ENCODE measurements at places on chromosomes 6 and 20.

DNA sequence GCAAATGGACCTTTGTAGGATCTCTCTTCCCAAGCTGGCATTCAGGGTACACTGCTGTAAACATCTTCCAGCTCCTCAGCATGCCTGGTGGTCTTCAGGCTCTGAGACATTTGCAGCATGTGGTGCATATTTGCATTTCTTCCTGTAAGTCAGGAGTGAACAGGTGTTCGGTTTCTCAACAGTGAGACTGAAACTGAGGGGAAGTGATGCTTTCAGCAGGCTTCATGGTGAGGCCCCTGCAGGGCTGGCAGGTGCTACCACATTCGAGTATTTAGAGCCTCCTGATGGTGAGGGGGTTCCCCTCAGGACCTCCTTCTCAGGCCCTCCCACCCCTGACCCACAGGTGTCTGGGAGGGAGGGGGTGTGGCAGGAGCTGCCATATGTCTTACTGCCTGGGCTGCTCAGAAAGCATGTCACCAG lies 15.1 kb downstream of the MYBL2 start:
- no peak for DNase-seq

DNA sequence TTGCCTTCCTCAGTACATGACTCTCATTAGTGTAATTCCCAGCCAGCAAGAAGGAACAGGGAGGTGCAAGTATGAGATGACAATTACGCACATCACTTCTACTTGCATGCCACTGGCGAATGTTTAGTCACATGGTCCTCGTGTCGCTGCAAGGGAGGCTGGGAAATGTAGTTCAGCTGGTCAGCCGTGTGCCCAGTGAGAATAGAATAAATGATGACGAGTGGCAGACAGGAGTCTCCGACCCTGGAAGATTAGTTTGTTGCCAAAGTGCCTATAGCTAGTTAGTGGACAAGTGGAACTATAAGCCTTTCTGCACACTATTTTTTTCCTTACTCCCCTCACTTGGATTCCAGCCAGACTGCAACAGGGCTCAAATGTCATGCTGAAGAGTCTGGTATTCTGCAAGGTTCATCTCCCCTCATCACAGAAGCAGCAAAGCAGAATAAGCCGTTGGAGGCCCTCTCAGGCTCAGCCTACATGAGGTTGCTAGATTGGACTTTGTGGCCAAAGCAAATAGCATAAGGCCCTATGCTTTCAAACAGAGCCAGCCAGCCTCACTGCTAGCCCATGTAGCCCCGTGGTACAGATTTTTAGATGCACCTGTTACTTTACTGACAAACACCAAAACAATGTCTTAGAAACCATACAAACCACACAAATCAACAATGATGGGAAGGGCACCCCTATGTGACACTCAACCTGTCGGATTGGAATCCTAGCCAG lies 9.7 kb downstream of the LINC00237 start:
- DNase-seq = no peak

DNA sequence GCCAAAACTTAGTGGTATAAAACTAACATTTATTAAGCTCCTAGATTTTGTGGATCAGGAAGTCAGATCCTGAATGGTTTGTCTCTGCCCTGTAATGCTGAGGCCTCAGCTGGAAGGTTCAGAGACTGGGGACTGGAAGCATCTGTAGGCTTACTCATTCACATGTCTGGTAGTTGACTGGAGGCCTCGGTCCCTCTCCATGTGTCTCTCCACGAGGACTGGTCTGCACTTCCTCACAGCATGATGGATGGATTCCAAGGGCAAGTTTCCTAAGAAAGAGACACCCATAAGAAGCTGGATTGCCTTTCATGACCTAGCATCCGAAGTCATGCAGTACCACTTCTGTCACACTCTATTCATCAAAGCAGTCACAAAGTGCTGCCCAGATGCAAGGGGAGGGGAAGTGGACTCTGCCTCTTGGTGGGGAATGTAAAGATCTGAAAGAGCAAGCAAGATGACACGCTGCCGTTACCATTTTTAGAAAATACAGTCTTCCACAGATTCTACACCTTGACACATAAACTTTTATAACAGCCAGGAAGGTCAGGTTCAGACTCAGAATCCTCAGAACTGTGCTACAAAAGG lies 17.2 kb upstream of the MDGA1 start:
- DNase-seq = no peak

GRCh38 chr6:72579865-72580264 lies 42.0 kb upstream of the KCNQ5 start:
- DNase-seq = no peak

- no peak for DNase-seq
These were observed 828 bp downstream of the ADGRB3 start for GRCh38 chr6:68635706-68636513.

DNA sequence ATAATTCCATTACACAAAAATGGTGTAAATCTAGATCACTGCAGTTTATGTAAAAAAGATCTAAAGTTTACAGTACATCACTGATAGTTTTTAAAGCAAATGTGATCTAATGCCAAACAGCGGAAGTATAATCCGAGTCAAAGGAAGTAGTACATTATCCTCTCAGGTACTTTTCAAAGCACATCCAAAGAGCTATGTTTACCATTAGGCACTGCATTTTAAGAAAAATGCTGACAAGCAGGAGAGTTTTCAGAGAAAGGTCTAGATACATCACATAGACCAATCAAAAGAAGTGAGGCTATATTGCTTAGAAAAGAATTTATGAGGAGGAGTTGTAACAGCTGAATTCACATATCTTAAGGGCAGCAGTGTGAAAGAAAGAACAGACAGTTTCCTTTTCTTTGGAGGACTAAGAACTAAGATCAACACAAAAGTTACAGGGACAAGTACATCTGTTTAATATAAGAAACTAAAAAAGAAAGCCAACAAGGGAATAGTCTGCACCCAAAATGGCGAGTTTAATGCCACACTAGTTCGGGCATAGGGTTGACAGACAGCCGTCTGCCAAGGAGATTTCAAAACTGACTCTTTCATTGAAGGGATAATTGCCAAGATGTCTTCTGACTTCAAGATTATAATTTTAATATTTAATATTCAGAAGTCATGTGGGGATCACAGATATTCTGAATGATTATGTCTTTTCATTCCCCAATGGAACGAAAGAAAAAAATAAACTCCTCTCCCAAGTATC lies 1.4 kb downstream of the ZNF184 start:
- no peak for DNase-seq

GRCh38 chr6:152745509-152746171 lies 5.0 kb upstream of the VIP start:
- no peak for DNase-seq

DNA sequence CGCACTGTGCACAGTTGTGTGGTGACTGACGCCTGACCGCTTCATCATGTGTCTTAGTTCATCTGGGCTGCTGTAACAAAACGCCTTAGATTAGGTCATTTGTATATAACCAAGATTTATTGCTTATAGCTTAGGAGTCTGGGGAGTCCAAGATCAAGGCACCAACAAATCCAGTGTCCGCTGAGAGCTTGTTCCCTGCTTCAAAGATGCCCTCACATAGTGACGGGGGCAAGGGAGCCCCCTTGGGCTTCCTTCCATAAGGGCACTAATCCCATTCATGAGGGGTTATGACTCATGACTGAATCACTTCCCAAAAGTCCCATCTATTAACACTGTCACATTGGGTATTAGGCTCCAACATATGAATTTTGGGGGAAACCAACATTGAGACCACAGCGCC lies 34.6 kb downstream of the CYP24A1 start:
- DNase-seq = no peak

DNA sequence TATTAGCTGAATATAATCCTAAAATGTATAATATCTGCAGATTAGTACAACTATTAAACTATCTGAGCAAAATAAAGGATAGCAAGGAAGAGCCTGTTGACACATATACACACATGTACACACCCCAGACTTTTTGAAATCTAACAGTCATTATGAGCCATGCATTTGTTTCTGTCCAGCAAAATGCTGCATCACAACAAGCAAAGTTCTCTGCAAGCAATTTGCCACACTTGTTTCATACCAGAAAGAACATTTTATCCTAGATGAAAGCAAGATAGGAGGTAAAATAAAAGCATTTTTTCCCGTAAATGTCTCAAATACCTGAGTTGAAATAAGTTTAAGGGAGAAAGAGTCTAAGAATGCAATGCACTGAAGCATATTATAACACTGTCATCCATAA lies 145.2 kb downstream of the COL21A1 start:
- no peak for DNase-seq

- no peak for DNase-seq
These were observed 89.0 kb downstream of the SLX4IP start for GRCh38 chr20:10524034-10524476.

DNA sequence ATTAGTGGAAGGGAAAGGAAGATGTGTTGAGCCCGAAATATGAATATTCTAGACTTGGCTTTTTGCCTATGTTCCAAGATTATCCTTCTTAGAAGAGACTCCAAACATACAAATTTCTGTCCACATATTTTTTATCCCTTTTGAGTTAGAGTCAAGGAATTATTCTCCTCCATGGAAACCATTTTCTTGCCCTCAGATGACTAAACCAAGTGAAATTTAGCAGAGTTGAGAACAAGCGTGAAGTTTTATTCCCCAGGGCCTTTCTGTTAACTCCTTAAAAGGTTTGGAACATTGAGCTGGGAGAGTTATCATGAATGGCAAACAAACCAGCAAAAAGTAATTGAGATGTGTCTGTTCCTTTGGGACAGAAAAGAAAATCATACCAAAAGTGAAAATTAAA lies 286.1 kb upstream of the PLCB4 start:
- no peak for DNase-seq

DNA sequence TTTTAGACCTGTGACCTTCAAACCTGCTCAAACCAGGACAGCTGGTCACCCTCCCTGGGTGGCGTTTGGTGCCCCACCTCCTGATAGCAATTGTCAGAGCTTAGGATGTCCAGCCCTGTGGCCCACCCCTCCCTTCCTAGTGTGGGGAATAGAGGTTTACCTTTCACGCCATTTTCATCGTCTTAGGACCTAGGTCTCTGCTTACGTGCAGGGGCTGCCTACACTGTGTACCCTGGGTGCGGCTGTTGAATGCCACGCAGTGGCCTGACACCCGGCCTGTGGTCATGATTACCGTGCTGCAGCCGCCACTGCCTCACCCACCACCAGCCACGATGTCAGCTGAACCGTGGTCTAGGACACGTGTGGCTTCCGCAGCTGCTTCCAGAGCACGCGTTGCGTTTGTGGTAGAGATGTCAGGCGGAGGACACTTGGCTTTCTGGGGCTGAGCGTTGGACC lies 157.3 kb downstream of the DTNBP1 start:
- no peak for DNase-seq

DNA sequence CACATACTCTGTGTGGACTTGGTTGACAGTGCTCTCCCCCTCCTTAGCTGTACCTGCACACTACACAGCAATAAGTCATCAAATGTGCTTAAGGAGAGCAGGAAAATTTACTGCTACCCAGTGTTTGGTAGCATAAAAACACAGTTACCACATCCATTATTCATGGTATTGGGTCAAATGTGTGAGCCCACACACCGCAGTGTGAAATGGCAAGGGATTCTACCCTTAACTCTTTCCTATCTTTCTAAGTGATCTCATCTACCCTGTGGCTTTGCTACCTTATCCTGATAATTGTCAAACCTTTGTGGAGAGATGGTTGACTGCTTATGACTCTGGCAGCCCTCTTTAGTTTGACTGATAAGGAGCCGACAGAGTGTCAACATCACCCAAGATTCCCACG lies 47.6 kb downstream of the STX11 start:
- no peak for DNase-seq

GRCh38 chr6:36052097-36052496 lies 24.5 kb downstream of the MAPK14 start:
- no peak for DNase-seq

GRCh38 chr6:159982731-159983506 lies 14.0 kb downstream of the IGF2R start:
- DNase-seq = no peak

DNA sequence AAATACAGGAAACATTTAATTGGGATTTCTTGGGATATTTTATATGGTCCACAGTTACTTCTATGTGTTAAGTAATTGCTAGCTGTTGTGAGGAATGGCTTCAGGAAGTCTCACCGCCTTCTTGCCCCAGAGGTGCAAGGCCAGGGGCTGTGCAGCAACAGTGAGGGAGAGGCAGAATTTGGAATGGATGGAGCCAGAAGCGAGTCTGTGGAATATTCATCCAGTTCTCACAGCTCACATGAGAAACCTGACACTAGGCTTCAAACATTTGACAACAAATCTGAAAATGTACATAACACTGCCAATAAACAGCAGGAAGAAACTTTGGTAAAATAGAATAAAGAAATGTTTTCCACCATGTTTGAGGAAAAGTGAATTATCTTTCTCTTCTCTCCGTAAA lies 66.5 kb downstream of the GPR6 start:
- no peak for DNase-seq

GRCh38 chr20:25279403-25279802 lies 31.5 kb downstream of the PYGB start:
- no peak for DNase-seq

DNA sequence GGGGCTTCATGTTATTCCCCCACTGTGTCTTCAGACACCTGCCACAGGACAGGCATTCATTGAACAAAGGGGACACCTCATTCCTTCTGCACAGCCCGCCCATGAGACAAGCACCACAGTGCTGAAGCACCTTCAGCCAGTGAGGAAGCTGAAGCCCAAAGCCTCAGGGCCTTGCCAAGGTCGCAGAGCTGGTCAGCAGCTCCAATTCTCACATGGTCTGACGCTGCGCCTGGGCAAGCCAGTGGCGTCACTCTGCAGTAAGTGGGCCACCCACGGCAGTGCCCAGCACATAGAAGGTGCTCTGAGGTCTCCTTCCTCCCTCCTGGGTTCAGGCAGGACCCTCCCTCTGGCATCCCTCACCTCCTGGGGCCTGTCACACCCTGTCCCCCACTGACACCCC lies 43.2 kb downstream of the GRM4 start:
- no peak for DNase-seq

- no peak for DNase-seq
These were observed 2.1 kb upstream of the E2F1 start for GRCh38 chr20:33687993-33688937.

GRCh38 chr6:33826537-33826936 lies 22.7 kb upstream of the MLN start:
- no peak for DNase-seq

DNA sequence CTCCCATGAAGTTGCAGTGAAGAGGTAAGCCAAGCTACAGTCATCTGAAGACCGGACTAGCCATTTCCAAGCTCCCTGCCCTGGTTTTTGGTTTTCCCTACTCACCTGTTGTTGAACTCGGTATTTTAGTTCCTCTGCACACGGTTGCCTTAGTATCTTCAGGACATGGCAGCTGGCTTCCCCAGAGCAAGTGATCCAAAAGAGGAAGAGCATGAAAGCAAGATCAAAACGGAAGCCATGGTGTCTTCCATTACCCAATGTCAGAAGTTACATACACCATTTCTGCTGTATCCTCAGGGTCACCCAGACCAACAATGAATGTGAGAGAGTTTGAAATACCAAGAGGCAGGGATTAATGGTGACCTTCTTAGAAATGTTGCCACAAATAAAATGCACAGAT lies 276.6 kb upstream of the CNR1 start:
- DNase-seq = no peak

GRCh38 chr6:53062169-53062539 lies 3.0 kb upstream of the FBXO9 start:
- no peak for DNase-seq

DNA sequence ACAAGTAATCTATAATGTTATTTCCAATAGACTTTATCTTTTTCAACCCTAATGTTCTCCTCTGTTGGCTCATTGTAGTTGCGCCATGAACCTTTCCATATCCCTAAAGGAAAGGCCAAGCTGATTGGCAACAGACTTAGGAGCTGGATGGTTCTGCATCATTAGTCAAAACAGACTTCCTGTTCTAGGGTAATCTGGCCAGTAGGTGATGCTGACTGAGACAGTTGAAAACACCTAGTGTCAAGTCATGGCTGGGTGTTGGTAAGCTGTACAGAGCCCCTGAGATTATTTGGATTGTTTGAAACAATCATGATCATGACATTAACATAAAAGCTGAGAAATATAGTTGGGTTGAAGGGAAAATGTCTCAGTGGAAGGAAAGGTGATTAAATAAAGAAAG lies 231.4 kb downstream of the PHACTR1 start:
- DNase-seq = no peak
